ENCODE measurements at places on chromosomes 11 and 22.
A peak's percentile ranks its signal among the peaks of the same experiment; 100 is the strongest.

GRCh38 chr11:131186629-131187101 is 183.8 kb upstream of the NTM start:
- no peak for DNase-seq

- DNase-seq, result no peak
Measured at GRCh38 chr11:11320825-11321224, 32.2 kb downstream of the CSNK2A3 start.

DNA sequence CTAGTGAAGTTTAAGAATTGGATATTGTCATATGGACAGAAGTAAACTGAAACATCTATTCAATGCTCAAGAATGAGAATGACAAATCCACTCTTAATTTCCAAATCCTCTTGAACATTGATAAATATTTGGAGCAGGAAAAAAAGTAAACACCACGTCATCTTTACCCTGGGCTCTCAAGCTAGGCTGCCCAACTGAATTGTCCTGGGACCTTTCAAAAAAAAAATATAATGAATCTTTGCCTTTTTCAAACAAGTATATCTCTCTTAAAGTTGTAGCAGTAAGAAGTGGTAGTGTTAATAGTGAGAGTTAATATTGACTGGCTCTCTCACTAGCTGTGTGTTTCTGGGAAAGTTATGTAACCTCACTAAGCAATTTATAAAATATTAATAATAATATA is 374.3 kb downstream of the LRRC4C start:
- DNase-seq, result no peak

DNA sequence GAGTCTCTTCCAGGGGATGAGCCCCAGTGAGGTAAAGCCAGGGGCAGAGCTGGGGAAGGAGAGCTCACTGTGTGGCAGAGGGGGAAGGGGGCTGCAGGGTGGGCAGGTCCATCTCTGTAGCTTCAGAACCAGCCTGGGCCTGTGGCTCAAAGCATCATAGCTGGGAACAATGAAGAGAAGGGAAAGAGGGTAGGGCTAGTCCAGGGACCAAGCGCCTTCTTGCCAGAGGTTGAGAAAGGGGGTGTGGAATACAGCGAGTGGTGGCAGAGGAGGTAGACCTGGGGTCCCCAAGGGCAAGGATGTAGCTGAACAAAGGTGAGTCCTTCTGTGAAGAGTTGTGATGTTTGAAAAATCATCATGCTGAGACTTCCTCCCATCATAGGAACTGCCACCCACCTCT is 1.2 kb upstream of the PLA2G3 start:
- DNase-seq, result no peak

DNA sequence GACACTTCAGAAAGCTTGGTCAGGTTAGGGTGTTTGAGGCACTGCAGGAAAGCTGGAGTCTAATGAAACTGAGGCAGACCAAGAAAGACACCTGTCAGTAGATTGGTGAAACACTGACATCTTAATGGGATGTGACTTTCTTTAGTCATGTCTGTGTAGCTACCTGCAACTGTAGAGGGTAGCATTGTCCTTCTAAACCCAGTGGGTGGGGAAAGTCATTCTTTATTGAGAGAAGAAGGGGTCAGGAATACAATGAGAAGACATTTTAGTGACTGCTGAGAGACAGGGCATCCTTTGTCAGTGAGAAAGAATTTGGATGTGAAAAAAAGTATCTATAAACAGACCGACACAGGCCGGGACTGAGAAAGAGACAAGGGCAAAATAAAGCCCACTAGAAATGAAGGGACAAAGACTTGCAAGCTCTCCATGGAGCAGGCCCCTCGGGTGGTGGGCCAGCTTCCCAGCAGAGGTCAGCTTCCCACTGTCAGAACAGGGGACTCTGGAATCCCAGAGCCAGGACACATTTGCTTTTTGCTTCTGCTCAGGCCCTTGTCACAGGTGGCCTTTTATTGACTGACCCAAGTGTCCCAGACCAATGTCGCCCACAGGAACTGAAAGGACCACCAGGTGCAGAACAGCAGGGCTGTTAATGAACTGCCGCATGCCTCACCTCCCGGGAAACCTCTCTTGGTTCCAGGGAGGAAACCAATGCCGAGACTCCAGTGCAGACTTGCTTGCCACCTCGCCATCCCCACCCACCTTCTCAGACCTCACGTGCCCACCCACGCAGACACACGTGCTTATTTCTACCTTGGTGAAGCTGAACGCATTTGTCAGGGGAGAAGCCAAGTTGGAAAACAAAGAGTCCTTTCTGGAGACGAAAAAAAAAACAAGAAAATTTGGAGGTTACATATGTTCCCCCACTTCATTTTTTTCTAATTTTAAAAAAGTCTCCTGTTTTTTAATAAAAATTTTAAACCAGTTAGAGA is 212.8 kb downstream of the TENM4 start:
- DNase-seq, result no peak

- no peak for DNase-seq
Measured at GRCh38 chr11:96265220-96265737, 77.7 kb downstream of the MAML2 start.

GRCh38 chr11:44536788-44537516 is 28.5 kb upstream of the CD82 start:
- no peak for DNase-seq

GRCh38 chr11:75949023-75949672 is 134.1 kb downstream of the UVRAG start:
- peak; percentile 39 for DNase-seq

DNA sequence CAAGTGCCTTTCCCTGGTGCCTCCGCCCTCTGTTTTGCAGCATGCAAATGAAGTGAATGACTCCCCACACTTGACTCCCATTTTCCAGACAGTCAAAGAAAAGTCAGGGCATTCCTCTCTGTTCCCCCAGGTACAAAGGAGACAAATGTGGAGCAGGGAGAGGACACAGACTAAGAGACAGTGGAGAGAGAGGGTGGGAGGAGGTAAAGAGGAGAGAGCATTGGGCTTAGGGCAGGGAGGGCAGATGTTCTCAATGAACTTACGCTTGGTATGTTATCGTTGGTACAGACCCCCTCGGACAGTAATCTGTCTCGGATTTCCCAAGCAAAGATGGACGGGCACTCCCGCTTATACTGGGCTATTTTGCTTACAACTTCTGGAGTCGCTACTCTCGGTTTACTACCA is 9.8 kb downstream of the PAX6 start:
- DNase-seq, result no peak

DNA sequence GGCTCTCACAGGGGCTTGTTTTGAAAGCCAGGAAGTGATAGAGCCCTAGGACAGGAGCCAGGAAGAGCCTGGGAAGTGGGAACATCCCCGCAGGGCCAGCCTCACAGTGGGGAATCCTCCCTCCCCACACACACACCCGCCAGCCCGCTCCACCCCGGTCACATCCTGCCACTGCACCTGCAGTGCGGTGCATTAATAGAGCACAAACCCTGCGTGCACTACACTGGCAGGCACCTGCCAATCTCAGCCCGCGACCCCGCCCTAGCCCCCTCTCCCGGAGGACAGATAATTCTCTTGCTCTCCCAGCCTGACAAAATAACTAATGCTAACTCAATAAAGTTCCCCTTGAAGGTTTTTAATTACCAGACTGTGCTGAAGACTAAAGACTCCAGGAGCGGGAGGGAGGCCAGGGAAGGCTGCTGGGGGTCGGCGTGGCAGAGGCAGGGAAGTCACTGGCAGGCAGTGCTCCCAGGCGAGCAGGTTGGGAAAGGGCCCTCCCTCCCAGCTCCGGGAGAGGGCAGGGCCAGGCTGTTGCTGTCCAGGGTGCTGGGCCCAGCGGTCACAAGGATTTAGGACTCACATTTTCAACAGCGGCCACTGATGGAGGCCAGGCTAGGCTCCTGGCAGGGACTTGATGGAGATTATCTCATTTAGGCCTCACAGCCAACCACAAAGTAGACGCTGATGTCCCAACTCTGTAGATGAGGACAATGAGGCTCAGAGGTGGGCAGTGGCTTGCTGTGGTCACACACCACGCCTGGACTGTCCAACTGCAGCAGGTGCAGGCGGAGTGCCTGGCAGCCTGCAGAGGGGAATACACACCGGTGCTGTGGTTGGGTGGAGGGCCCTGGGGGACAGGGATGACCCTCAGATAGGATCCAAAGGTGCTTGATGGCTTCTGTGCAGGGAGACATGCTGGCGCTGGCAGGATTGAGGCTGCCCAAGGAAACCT is 23.9 kb upstream of the TCF20 start:
- no peak for DNase-seq

DNA sequence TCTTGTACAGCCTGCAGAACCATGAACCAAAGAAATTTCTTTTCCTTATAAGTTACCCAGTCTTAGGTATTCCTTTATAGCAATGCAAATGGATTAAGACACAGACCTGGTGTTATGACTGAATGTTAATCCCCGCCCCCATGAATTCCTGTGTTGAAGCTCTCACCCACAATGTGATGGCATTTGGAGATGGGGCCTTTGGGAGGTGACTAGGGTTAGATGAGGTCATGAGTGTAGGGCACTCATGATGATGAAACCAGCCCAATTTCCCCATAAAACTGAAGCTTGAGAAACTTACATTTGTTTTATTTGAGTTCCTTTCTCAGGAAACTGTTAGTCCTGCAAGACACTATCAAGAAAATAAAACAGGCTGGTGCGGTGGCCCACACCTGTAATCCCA is 115.8 kb upstream of the THY1 start:
- no peak for DNase-seq

- no peak for DNase-seq
Measured at GRCh38 chr11:34909955-34910354, 6.2 kb downstream of the APIP start.

- DNase-seq, result peak; percentile 4
Measured at GRCh38 chr11:18844753-18845367, 53.3 kb upstream of the PTPN5 start.

DNA sequence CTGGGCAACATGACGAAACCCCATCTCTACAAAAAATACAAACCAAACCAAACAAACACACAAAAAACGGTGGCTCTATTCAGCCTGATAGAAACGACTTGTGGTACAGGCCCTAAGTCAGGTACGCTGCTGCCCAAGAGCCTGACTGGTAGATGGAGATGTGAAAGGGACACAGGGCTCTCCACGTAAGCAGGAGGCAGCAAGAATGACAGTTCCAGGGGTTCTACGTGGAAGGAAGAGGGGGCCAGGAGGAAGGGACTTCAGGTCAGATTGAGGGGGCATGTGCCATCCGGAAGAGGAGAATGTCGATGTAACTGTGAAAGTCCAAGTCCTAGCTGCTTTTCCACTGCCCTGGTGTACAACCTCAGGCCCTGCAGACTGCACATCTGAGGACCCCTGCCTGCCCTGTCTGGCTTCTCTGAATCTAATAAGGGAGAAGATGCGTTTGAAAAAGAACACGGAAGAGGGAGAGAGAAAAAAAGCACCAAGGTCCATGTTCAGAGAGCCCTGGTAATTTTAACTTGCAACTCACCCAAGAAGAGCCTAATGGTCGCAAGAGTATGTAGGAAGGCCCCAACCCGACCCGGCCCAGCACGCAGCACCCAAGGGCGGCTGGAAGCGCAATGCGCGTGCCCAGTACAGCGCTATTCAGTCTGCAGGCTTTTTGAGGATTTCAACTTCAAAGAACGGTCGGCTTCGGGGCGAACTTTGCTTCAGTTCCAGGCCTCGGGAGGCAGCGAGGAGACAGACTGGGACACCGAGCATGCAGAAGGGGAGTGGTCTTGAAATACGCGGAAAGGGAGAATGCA is 909 bp upstream of the ZNRD2 start:
- DNase-seq, result no peak

GRCh38 chr11:62012451-62012831 is 45.0 kb upstream of the FTH1 start:
- no peak for DNase-seq

DNA sequence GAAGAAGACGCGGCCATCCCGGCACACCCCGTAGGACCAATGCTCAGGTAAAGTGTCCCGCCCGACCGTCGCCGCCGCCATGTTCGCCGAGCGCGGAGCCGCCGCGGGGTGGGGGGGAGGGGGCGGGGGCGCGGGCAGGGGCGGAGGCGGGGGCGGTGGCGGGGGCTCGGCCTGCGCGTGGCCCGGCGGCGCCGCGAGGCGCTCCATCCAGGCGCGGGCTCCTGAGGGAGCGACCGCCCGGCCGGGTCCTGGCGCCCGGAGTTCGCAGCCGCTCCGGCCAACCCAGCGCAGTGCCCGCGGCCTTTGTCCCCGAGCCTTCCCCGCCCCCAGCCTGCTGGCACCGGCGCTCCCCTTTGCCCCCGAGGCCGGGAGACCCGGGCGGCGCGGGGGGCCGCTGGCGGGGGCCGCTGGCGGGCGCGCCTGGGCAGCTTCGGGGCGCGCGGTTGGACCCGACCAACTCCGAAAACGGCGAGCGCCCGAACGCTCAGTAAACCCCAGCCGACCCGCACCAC is at the start of gene PLEKHA7:
TSS of gene PLEKHA7 (minus strand) at position 94 of the 512 bp plus-strand sequence. CDS start at position 81, 13 bp downstream.
- DNase-seq, result no peak

GRCh38 chr11:115802641-115803040 is 298.4 kb upstream of the CADM1 start:
- DNase-seq, result no peak

DNA sequence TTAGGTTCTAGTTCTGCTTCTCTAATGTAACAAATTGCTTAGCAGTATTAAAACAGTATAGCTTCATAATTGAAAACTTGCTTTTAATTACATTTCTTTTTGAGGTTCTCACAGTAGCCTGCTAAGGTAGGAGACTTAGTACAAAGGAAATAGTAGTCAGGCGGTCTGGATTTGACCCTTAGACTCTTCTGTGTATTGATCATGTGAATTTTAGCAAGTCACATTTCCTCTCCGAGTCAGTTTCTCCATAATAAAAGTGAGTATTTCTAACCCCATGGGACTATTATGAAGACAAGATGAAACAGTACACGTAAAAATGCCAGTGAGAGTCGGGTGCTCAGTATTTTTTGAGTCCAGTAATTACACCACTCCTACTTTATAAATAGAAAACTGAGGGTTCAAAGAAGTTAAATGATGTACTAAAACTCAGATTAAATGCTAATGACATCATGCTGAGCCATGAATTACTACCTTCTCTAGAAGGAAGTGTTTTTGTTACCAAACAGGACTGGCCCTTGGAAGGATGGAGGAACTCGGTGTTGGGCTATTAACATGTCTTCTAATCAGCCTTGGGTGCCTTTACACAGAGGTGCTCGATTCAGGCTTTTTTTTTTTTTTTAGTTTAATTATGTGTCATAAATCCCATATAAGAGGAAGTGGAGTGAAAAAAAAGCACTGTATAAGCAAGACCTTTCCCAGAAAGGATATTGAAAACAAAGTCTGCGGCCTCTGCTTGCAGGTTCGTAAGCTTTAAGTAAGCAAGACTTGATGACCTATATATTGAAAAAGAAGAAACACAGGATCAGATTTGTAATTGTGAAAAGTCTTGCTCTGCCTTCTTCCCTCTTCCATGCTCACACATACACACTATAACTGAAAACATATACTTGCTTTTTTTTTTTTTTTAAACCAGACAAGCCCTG is 109.0 kb downstream of the EMSY start:
- DNase-seq, result no peak

DNA sequence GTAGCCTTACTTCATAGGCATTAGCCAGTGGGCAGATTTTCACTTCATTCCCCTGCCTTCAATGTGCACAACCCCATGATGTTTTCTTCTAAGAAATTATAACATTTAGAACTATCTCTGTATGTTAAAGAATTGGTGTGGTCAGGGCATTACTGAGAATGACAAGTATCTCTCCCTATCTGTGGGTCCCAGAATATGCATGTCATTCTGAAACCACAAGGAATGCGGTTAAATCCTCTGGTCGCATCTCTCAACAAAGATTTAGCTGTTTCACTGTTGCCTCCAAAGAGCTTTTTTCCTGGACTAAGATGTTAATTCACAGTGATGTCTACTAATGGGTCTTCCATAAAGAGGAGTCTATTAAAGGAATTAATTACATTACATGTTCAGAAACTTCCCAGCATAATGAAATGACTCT is 62.7 kb downstream of the LIF start:
- DNase-seq, result no peak

GRCh38 chr22:20029550-20030225 is 8.8 kb downstream of the TANGO2 start:
- DNase-seq, result no peak

GRCh38 chr22:50217543-50218152 is 16.8 kb downstream of the SELENOO start:
- no peak for DNase-seq

All from fibroblast of the conjunctiva (primary cell).